ENCODE measurements at places on chromosomes 16 and 17. TPM values are rescaled to one million over a fixed set of nuclear protein-coding genes. Genes with fewer than 3 reads are reported as not detected.

GRCh38 chr17:77893144-77894044 lies 65.1 kb upstream of the TNRC6C start:
- no peak for DNase-seq

DNA sequence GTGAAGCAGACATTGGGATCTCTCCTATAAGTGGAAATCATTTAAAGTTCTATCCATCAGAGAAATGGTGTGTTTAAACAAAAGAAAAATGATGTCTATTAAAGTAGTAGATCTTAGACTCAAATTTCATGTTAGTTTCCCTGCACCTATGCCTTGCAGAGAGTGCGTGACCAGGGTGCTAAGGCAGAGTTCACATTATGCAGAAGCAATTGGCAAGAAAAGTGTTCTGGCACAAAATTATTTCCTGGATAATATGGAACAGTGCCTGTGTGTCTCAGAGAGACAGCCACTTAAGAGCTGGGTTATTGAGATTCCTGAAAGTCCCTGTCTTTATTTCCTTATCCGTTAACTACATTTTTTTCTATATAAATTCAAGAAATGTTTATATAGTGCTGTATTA lies 457.0 kb downstream of the CDH8 start:
- no peak for DNase-seq

GRCh38 chr16:27355610-27356009 lies 41.8 kb downstream of the IL4R start:
- peak; percentile 22 for DNase-seq

DNA sequence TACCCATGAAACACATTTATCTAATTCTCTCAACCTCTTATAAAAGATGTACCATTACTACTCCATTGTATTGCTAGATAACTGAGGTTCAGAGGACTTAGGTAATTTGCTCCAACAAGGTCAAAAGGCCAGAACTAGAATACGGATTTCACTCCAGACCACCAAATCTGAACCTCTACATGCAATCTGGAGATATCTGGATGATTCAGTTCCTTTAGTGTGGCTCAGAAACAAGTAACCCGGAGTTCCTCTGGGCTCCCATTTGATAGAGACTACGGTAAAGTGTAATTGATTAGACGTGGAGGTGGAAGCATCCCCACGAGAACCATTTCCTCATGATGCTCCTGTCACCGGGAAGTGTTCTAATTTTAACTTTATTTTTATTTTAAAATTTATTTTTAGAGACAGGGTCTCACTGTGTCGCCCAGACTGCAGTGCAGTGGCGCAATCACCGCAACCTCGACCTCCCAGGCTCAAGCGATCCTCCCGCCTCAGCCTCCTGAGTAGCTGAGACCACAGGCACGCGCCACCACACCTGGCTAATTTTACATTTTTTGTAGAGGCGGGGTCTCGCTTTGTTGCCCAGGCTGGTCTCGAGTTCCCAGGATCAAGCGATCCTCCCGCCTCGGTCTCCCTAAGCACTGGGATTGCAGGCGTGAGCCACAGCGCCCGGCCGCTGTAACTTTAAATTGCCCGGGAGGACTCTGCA lies 608 bp upstream of the COX10 start:
- no peak for DNase-seq

DNA sequence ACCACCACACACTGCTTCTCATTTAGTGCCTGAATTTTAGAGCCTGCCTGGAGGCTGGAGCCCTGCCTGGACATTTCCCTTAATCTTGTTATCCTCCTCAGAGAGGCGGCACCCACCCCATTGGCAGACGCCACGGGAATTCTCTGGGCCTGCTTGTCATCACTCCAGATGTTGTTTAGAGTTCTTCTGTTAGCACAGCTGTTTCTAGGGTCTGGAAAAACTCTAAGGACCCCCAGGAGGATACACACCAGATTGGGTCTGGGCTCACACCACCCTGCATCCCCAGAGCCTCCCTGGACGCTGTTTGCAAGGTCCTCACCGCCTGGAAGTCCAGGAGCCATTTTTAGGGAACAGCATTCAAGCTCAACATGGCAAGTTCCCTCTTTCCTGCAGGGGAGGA lies 565 bp upstream of the XAF1 start:
- DNase-seq = no peak

The ETV4 gene
- total RNA-seq = 4.3 TPM

GRCh38 chr16:64346080-64346479 lies 775.8 kb downstream of the CDH11 start:
- no peak for DNase-seq

The SLC5A11 gene
- under 0.01 TPM for total RNA-seq

DNA sequence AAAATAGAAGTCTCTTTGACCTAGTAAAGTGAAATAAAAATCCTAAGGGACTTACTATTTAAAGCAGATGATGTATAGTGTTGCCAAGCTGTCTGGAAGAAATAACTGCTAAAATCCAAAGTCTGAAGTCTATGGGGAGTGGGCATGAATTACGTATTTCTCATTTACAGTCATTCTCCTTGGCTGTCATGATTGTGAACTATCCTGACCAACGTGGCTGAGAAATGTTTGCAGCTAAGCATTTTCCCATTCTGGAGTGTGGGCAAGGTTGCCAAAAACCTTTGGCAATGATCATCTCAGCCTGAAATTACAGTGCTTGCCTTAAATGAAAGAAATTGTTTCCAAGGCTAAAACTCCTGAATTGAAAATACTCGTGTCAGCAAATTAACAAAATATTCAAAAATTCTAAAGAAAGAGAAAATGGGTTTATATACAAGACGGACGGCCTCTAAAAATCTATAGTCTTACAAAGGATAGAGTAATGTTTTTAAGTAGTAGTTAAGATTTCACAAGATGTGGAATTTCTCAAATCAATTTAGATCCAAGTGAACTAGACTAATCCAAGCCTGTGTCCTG lies 77.0 kb downstream of the CACNG1 start:
- no peak for DNase-seq

DNA sequence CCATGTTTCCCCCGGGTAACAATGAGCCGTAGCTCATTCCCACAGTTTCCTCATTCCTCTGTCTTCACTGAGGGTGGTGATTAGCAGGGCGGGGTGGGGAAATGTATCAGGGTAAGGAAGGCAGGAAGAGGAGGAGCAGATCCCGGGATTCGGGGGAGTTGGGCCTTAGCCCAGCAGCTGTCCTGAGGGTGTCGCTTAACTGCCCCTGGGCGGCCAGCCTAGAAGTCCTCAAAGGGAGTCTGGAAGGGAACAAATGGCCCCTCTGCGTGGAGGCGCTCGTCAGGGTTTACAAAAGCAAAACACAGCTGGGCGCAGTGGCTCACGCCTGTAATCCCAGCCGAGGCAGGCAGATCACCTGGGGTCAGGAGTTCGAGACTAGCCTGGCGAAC lies 14.3 kb downstream of the MLYCD start:
- no peak for DNase-seq

The TBC1D28 gene
- not detected for total RNA-seq

GRCh38 chr17:82006468-82007227 lies 16.0 kb downstream of the CENPX start:
- peak; percentile 82 for DNase-seq

GRCh38 chr16:2087748-2088631 lies 40.2 kb downstream of the TSC2 start:
- no peak for DNase-seq

DNA sequence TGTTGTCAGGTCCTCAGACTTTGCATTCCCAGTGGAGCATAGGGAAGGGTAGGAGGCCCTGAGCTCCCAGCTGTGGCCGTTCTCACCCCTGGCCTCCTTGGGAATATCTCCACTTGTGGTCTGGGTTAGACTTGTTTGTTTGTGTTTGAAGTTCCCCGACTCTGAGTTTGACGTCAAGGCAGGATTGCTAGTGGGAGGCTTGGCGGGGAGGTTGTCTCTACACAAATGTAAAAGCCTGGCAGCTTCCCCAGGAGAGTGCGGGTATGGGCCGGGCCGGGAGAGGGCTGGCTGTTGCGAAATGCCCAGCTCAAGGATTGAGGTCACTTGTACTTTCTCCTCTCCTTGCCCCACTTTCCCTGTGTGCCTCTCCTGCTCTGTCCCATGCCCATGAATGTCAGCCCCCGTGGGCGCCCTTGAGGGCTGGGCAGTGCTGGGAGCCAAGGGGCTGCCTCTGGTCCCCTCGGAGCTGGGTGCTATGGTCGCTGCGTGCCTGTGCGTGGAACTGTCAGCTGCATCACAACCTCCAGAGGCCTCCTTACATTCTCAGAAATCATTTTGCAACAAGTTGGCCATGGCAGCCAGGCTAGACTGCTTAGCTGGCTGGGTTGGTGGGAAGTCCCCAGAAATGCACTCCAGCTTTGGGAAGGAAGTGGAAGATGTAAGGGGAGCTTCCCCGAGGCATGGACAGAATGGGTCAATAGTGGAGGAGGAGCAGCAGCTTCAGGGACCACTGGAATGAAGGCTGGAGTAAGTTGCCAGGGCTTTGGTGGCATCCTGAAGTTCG lies 84.3 kb downstream of the KSR1 start:
- peak; percentile 100 for DNase-seq

The HBA2 gene
- not detected for total RNA-seq
